Karpas-422 (cell line): ENCODE measurements at places on chromosomes 7 and 10. TPM values are rescaled to one million over a fixed set of nuclear protein-coding genes. Genes with fewer than 3 reads are reported as not detected.
A peak's percentile ranks its signal among the peaks of the same experiment; 100 is the strongest.

DNA sequence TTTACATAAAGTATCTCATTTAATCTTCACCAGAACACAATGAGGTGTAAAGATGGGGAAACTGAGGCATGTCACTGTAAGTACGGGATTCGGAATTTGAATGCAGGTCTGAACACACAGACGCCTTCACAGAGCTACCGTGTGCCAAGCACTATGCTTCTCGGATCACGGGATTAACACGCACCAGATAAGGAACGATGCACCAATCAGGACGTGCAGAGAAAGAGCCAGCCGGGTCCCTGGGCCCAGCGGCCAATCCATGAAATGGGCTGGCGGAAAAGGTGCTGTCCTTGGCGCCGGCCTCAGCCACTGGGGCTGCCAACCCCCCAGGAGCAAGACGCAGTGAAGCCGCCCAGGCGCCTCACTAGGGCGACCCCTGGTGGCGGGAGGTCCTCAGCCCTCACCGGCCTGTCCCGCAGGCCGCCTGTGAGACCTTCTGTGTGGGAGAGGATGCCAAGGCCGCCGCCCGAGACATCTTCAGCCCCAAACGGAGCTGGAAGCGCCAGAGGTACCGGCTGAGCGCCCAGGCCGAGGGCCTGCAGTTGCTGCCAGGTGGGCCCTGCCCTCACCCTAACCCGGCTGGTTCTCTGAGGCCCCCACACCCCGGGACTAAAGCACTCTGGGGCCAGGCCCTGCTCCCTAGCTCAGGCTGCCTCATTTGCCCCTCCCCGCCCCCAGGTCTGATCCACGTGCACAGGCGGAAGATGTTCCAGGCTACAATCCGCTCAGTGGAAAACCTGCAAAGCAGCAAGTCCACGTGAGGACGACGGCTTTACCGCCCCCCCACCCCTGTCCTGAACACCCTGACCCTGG, 15.6 kb downstream of the ATG9B start:
- H3K4me1 ChIP-seq, result peaks cover 39% of the 10 kb centered on the region
- H3K27ac ChIP-seq, result peak overlapping the region; percentile 43; the same call in 1 of the 2 replicates
- peak; percentile 96 for DNase-seq
- H3K36me3 ChIP-seq, result no peaks in the 10 kb centered on the region
- H3K27me3 ChIP-seq, result no peaks in the 10 kb centered on the region

DNA sequence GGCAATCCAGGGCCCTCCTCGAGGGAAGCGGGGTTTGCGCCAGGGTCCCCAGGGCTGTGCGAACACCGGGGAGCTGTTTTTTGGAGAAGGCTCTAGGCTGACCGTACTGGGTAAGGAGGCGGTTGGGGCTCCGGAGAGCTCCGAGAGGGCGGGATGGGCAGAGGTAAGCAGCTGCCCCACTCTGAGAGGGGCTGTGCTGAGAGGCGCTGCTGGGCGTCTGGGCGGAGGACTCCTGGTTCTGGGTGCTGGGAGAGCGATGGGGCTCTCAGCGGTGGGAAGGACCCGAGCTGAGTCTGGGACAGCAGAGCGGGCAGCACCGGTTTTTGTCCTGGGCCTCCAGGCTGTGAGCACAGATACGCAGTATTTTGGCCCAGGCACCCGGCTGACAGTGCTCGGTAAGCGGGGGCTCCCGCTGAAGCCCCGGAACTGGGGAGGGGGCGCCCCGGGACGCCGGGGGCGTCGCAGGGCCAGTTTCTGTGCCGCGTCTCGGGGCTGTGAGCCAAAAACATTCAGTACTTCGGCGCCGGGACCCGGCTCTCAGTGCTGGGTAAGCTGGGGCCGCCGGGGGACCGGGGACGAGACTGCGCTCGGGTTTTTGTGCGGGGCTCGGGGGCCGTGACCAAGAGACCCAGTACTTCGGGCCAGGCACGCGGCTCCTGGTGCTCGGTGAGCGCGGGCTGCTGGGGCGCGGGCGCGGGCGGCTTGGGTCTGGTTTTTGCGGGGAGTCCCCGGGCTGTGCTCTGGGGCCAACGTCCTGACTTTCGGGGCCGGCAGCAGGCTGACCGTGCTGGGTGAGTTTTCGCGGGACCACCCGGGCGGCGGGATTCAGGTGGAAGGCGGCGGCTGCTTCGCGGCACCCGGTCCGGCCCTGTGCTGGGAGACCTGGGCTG, 26.0 kb downstream of the PRSS2 start:
- H3K4me3 ChIP-seq, result no peak overlapping the region
- H3K4me1 ChIP-seq, result no peaks in the 10 kb centered on the region
- H3K27ac ChIP-seq, result no peak overlapping the region

DNA sequence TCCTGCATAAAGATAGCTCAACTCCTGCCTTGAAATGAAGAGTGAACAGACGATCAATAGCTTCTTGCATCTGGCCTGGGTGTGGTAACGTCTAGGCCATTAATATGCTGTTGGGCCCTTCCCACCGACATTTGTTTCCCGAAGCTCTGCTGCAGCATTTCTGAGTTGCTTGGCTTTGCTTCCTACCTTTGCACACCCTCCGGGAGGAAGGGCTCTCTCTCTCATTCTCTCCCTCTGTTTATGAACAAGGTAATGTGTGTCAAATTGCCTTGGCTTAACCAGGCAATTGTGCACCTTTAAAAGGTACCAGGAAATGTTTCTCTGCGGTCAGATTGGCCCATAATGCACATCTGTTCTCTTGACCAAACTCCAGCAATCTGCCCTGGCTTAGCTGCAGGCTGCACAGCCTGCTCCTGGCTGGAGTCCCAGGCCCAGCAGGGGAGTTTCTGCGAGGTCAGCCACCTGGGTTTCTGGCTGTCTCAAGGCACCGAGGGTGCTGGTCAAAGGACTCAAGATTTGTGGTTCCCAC, 223.7 kb downstream of the SNX10 start:
- H3K4me3 ChIP-seq, result no peak overlapping the region
- H3K27ac ChIP-seq, result no peak overlapping the region
- no peak for DNase-seq
- H3K27me3 ChIP-seq, result no peaks in the 10 kb centered on the region

GRCh38 chr7:66013938-66014337, 31.9 kb upstream of the GUSB start:
- H3K27me3 ChIP-seq, result no peaks in the 10 kb centered on the region
- no peak overlapping the region for H3K27ac ChIP-seq
- H3K4me1 ChIP-seq, result no peaks in the 10 kb centered on the region
- no peak overlapping the region for H3K4me3 ChIP-seq

- H3K36me3 ChIP-seq, result no peaks in the 10 kb centered on the region
- no peak overlapping the region for H3K27ac ChIP-seq
- DNase-seq, result no peak
- no peak overlapping the region for H3K4me3 ChIP-seq
- no peaks in the 10 kb centered on the region for H3K27me3 ChIP-seq
- H3K4me1 ChIP-seq, result no peaks in the 10 kb centered on the region
Measured at GRCh38 chr7:67821116-67821515, 824.5 kb downstream of the TYW1 start.

- peaks cover 5% of the 10 kb centered on the region; the same call in 1 of the 2 replicates for H3K4me1 ChIP-seq
- no peak overlapping the region for H3K27ac ChIP-seq
- no peaks in the 10 kb centered on the region for H3K36me3 ChIP-seq
- H3K27me3 ChIP-seq, result no peaks in the 10 kb centered on the region
- H3K4me3 ChIP-seq, result no peak overlapping the region
- DNase-seq, result no peak
Measured at GRCh38 chr7:63117-63480, 129.3 kb upstream of the FAM20C start.

DNA sequence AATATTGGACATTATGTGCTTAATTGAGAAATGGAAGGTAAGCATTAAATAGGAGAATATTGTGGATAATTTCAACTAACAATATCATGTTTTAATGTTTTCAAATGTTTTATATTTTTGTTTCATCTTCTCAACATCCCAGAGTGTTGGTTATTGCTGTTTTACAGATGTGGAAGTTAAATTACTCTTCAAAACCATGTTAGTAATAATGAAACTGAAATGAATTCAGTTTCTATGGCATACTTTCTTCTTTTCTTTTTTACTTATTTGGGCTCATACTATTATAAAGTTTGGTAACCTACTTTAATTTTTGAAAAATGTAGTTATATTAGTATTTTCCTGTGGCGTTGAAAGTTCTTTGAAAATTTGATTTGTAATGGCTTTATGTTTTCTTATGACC, 4.2 kb downstream of the GLRX3 start:
- peak overlapping the region; percentile 33 for H3K4me3 ChIP-seq
- peaks cover 76% of the 10 kb centered on the region for H3K4me1 ChIP-seq
- H3K27ac ChIP-seq, result peak overlapping the region; percentile 94
- peaks cover 27% of the 10 kb centered on the region; the same call in 1 of the 2 replicates for H3K36me3 ChIP-seq
- DNase-seq, result no peak

GRCh38 chr10:70032667-70033289, 19.9 kb upstream of the MACROH2A2 start:
- no peak overlapping the region for H3K4me3 ChIP-seq
- 0 out of 2 replicates have a peak, but pooled peaks cover 3% of the 10 kb centered on the region for H3K27me3 ChIP-seq
- H3K4me1 ChIP-seq, result no peaks in the 10 kb centered on the region
- H3K27ac ChIP-seq, result no peak overlapping the region

Gene SCIN
- not detected in 2 replicates for total RNA-seq

Gene COL26A1
- total RNA-seq, result not detected in 2 replicates

Gene FXYD4
- total RNA-seq, result not detected in 2 replicates

Gene NPSR1
- total RNA-seq, result not detected in 2 replicates

Gene GIMAP1
- 0.07 TPM in 1 of 2 replicates, not detected in the other for total RNA-seq

Gene SUGCT
- total RNA-seq, result 0.14 and 0.48 TPM in 2 replicates

Gene TMEM196
- total RNA-seq, result not detected in 2 replicates
